Smooth muscle cell of the coronary artery (primary cell): ENCODE measurements at places on chromosomes 7 and 10. TPM values are rescaled to one million over a fixed set of nuclear protein-coding genes. Genes with fewer than 3 reads are reported as not detected.

FEZF1 gene
- not detected in 2 replicates for total RNA-seq

CD36 gene
- 0.45 and 132 TPM in 2 replicates for total RNA-seq

ST8SIA6 gene
- total RNA-seq = 0.12 and 0.15 TPM in 2 replicates

DPP6 gene
- not detected in 2 replicates for total RNA-seq

GHRHR gene
- not detected in 2 replicates for total RNA-seq

THSD7A gene
- 0.12 and 0.38 TPM in 2 replicates for total RNA-seq

FKBP6 gene
- 0.12 TPM in 1 of 2 replicates, not detected in the other for total RNA-seq

C10orf62 gene
- 0.08 TPM in 1 of 2 replicates, not detected in the other for total RNA-seq
